Stimulated activated CD4-positive, alpha-beta T cell treated with anti-CD3 and anti-CD28 coated beads, Interleukin-12 subunit alpha, Interleukin-12 subunit beta, amount 100 ng/mL, for 24 hours (primary cell): ENCODE measurements at places on chromosomes 5 and 9.

- no peak for DNase-seq
Observed at GRCh38 chr9:133797406-133798105, 59.4 kb upstream of the SARDH start.

- no peak for DNase-seq
Observed at GRCh38 chr5:3051400-3051799, 299.9 kb upstream of the IRX2 start.

DNA sequence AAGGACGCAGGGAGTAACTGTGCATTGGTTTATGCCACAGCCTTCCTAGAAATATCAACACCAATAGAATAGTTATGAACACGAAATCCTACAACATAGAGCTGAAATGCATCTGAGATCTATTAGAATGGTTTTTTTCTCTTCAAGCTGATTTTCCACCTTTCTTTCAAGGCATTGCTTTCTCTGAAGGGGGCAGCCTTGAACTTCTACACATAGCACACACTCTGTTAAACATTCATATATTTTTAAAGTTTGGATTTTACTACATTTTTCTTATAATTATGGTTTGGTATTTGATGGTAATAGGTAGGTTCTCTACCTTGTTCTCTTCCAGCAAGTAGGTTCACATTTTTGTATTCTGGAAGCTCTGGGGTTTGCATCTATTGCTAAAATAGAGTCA, 661.8 kb downstream of the SEMA5A start:
- no peak for DNase-seq

- DNase-seq = no peak
Observed at GRCh38 chr9:91376239-91376638, 14.5 kb upstream of the AUH start.

- no peak for DNase-seq
Observed at GRCh38 chr9:85077944-85078343, 408.4 kb downstream of the NTRK2 start.

DNA sequence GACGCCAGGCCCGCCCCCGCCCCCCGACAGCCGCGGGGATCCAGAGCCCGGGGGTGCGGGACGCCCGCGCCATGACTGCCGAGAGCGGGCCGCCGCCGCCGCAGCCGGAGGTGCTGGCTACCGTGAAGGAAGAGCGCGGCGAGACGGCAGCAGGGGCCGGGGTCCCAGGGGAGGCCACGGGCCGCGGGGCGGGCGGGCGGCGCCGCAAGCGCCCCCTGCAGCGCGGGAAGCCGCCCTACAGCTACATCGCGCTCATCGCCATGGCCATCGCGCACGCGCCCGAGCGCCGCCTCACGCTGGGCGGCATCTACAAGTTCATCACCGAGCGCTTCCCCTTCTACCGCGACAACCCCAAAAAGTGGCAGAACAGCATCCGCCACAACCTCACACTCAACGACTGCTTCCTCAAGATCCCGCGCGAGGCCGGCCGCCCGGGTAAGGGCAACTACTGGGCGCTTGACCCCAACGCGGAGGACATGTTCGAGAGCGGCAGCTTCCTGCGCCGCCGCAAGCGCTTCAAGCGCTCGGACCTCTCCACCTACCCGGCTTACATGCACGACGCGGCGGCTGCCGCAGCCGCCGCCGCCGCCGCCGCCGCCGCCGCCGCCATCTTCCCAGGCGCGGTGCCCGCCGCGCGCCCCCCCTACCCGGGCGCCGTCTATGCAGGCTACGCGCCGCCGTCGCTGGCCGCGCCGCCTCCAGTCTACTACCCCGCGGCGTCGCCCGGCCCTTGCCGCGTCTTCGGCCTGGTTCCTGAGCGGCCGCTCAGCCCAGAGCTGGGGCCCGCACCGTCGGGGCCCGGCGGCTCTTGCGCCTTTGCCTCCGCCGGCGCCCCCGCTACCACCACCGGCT, 1.0 kb downstream of the FOXE1 start:
- DNase-seq = peak; percentile 39

DNA sequence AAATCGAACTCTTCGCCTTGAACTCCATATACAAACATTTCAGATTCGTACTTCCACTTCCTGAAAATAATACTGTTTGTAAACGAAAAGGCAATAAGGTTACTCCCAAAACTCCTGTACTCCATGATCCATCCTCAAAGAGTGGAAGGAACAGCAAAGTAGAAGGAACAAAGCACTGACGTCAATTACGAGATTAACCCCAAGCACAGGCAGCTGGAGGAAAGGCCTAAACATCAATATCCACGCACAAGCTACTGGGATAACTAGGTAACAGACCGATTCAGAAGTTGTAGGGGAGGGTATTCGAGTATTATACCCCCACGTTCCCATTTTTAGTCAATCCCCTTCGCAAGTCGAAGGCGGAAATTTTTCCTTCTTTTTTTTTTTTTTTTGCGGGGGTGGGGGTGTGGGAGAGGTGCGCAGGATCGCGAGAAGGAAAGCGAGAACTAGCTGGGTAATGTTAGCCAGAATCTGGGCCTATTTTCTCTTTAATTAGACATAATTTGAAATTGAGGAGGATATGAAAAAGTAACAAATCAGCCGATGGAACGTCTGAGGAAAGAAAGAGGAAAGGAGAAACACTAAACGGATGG, 909 bp downstream of the AFF4 start:
- no peak for DNase-seq

GRCh38 chr9:15205632-15206420, 101.2 kb downstream of the TTC39B start:
- DNase-seq = no peak

- no peak for DNase-seq
Observed at GRCh38 chr9:38708759-38709158, 11.2 kb downstream of the FAM240B start.

- no peak for DNase-seq
Observed at GRCh38 chr5:134651531-134651930, 2.9 kb downstream of the SEC24A start.

- DNase-seq = no peak
Observed at GRCh38 chr9:121652838-121653231, 1.4 kb downstream of the DAB2IP start.

GRCh38 chr9:88852794-88853193, 138.5 kb upstream of the S1PR3 start:
- no peak for DNase-seq

GRCh38 chr5:172553903-172554302, 87.2 kb upstream of the NEURL1B start:
- no peak for DNase-seq

DNA sequence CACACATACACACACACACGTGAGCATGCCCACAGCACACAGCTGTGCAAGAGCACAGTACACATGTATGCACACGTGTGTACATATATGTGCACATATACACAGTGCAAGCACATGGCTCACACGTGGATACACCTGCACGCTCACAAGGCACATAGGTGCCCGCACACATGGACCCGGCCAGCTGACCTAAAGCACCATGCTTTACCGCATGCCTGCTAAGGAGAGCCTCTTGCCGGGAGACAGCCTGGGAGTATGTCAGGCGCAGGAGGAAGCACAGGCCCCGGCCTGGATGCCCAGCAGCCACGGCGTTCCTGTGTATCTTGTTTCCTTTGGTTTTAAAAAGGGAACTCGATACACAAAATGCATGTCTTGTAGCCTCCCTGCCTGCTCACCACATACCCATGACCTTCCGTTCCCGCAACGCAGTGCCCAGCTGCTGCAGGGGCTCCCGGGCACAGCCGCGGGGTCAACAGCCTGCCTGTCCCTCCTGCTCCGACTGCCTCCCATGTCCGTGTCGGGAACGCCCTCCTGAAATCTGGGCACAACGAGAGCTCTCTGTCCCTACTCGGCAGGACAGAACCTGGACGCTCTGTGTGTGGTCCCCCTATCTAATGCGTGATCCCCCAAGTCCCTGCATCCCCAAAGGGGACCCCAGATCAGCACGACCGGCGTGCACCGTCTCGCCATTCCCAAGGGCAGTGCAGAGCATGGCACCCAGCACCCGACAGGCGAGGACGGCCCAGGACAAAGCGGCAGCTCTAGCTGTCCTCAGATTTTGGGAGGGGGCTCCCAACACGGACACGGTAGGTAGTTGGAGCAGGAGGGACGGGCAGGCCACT, 3.6 kb downstream of the SLC12A7 start:
- DNase-seq = no peak

DNA sequence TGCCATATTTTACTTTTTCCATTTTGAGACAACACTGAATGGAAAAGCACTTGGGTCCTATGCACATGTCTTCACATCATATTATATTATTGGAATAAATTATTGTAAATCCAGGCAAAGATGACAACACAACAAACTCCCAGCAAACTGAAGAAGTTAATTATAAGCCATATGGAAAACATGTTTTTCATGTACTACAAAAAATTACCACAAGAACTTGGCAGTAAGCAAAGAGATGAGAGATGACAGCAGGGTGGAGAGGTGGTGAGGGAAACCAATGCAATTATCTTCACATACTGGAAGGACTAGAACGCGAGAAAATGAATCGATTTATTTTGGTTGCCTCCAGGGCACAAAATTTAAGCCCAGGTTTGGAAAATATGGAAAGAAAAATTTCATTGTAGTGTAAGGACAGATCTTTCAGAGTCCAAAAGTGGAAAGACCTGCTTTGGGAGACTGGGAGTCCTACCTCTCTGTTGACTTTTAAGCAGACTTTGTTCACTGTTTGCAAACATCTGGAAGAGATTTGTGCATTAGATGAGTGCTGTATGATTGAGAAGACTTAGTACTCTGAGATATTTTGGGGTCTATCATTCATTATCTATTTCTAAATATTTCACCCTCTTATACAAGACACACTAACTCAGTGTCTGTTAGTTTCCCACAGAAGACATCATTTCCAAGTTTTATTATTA, 138.0 kb downstream of the TMEM232 start:
- DNase-seq = no peak

DNA sequence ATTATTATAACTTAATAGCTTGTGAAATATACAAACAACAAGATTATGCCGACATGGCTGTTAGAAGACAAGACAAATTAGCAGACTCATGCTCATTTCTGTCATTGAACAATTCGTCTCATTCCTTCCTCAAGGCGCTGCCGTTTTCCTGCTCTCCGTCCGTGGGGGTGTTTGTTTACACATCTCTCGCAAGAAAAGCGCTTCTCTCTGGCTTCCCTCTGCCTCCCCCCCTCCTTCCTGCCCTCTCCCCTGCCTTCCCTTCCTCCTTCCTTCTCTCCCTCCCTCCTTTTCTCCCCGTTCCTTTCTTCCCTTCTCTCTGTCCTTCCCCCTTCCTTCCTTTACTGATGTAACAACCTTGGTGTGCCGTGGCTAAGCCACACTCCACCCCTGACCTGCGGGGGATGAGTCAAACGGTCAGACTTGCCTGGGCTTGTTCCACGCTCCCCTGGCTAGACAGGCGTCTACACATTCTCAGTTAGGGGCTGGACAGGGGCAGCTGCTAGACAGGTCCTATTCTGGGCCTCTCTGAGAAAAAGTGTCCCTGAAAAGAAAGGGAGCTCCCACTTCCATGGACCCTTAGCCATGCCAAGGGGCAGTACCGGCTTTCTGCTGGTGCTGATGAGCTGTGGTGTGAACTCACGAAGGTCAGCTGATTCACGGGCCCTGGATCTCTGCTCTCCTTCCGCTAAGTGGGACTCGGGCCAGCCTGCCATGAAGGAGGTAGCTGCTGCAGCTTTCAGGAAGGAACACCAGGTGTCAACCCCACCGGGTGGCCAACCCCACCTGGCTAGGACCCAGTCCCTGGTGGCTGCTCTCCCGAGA, 32.0 kb upstream of the SPTLC1 start:
- DNase-seq = no peak

GRCh38 chr5:999032-999501, 9.5 kb upstream of the NKD2 start:
- DNase-seq = no peak

DNA sequence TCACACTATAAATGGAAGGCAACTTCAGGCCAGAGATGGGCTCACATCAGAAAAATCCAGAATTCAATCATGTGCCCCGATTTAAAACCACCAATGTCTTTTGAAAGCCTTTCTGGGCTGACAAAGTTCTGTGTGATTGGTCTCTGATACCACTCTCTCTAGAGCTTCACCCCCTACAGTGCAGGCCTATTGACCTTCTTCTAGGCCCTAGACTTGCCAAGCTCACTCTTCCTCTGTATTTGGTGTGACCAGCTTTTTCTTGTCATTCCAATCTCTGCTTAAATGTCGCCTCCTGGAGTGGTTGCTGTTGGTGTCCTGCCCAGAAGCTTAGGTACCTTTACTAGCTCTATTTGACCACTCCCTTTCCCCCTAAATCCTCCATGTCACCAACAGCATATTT, 78.7 kb downstream of the GCNT4 start:
- DNase-seq = no peak

GRCh38 chr5:134845852-134846640, at the start of gene C5orf24:
C5orf24 (plus strand) TSS chr5:134845968; CDS start chr5:134854901, 8,933 bp downstream.
- peak; percentile 86 for DNase-seq

DNA sequence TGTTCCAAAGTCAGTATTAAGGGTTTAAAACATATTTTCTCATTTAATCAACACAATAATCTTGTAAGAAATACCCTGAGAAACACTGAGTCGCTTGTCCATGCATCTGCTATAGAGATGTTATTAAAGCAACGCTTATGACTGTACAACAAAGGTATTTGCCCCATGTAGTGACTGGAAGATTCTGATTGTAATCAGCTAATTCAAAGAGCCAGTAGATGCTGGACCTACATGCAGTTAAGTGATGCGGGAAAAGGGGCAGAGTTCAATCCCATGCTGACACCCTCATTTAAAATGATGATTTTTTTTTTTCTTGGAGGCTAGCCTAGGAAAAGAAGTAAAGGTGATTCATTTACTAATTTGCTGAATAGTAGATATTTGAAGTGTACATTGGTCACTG, 149.3 kb upstream of the MTAP start:
- no peak for DNase-seq

DNA sequence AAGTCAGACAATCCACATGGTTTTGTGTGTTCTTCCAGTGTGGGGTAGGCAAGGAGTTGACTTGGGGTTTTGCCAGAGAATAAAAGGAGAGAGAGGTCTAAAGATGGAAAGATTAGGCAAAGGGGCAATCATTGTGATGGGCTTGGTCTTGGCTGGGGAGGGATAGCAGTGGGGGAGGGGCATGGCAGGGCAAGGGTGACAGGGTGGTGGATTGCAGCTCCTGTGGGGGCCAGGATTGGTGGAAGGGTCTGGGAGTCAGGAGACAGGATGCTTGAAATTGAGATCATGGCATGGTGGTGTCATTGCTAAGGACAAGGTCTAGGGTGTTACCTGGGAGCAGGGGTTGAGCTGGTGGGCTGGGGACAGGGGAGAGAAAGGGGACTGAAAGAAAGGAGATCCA, 57.6 kb downstream of the ZNF618 start:
- no peak for DNase-seq

GRCh38 chr9:26216702-26217101, 538.5 kb upstream of the TUSC1 start:
- DNase-seq = no peak

GRCh38 chr5:41218929-41219657, 5.8 kb upstream of the C6 start:
- DNase-seq = no peak

DNA sequence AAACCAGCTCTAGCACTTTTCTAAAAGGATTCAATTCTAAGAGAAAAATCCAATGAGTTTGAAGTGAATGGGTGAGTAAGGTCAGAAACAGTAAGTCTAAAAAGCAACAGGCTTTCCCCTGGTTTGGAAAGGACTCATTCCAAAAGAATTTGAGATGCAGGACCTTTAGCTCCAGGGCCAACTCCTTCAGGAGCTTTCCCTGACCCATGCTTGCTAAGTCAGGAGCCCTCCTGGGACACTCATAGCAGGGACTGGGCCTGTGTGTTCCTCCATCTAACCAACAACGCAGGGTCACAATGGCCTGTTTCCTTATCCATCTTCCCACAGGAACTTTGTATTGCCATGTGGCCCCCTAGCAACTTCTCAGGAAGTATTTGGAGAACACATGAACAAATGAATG, 198.8 kb downstream of the FRMD3 start:
- DNase-seq = no peak
